Activated CD4-positive, alpha-beta T cell treated with anti-CD3 and anti-CD28 coated beads, Interleukin-2, amount 50 U/mL, for 24 hours (primary cell): ENCODE measurements at places on chromosomes 16 and 17.

DNA sequence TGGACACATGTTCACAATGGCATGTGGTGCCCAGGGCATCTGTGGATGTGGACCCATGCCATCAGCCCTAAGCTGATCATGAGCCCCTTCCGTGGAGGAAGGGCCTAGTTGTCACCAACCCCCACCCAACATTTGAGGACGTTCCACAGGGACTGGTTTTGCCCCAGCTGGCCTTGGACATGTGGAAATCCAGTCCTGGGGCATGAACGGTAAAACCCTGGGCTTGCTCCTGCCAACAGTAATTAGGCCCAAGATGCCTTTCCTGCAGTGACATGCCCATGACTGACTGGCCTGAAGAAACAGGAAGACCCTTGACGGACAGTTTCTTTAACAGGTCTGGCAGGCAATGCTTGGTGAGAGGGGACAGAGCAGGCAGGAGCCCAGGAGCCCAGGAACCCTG, 7.7 kb downstream of the TNS4 start:
- DNase-seq = no peak

- DNase-seq = no peak
Observed at GRCh38 chr16:75192606-75193264, 14.2 kb downstream of the CTRB2 start.

- peak; percentile 64 for DNase-seq
Observed at GRCh38 chr17:38735161-38735997, 5.2 kb downstream of the CISD3 start.

- DNase-seq = peak; percentile 26
Observed at GRCh38 chr16:75402159-75402820, 31.0 kb downstream of the CFDP1 start.

GRCh38 chr17:47286198-47286914, 32.7 kb downstream of the ITGB3 start:
- no peak for DNase-seq

DNA sequence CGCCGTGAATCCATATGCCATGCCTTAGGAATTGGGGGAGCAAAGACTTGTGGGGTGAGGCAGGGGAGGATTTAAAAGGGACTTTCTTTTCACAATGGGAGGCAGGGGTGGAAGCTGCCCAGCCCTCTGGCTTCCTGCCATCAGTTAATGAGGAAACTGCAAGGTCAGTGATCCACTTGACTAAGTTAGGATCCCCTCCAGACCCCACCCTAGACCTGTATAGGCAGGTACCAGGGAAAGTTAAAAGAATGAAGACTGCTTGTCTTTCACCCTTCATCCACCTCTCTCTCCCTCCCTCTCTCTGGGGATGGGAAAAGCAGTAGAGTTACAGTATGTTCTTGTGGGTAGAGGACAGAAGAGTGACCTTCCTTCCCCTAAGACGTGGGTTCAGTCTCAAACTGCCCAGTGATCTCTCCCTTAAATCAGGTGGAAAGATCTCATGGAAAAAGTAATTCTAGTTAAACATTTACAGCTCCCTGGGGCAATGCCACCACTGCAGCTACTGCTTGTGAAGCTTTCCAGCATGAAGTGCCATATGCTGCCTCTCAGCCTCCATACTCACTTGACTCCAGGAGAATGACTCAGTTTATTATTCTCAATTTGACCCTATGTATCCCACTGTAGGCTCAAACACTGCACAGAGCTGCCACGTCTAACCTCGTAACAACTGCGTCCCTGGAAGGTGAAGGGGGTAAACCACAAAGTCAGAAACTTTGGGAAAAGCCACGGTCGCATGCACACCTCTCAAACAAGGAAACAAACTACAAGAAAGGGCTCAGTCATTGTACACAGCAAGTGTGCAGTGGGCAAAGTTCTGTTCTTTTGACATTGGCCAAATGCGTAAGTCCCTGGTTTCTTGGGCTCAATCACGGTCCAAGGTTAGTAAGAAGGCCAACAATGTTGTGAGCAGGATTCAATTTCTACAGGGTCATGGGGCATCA, 1.2 kb downstream of the COA3 start:
- no peak for DNase-seq

DNA sequence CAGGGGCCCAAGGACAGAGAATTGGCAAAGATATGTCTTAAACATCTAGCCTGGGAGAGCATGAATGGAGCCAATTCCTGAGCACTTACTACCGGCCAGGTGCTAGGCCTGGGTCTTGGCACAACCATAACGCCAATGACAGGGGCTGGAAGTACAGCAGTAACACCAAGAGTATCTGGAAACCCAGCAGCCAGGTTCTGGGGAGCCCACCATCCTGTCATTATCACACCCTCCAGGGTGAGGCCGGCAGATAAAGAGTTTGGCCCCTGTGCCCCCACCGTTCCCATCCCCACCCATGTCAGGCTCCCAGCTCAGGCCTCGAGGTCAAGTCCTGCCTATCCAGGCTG, 508 bp upstream of the TMC8 start:
- DNase-seq = no peak

DNA sequence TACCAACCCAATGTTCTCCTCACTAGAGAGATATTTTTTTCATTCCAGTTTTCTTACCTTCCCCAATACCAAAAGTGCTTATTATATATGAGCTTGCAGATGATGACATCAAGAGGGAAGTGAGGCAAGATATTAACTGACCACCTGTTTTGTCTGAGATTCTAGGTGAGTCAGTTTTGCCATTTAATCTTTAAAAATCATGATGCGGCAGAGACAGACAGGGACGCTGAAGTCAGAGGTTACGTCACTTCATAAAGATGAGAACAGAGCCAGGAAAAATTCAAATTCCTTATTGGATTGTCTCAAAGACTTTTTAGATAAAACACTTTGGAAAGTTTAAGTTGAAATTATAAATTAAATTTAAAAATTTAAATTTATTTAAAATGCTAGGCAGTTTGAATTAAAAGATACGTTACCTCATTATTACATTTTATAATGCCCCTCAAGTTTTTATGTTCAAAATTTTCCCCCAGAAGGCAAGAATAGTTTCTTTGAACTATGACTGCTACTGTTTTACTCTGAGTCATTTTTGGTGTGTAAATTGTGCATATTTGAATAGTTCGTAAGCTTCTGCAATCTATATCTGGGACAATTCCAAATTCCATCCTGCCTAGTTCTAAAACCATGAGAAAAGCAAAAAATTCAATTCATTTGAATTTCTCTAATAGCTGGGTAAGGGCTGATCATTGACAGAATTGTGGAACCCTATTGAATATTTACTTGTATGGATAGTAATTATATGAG, 839.6 kb upstream of the GOT2 start:
- DNase-seq = no peak

DNA sequence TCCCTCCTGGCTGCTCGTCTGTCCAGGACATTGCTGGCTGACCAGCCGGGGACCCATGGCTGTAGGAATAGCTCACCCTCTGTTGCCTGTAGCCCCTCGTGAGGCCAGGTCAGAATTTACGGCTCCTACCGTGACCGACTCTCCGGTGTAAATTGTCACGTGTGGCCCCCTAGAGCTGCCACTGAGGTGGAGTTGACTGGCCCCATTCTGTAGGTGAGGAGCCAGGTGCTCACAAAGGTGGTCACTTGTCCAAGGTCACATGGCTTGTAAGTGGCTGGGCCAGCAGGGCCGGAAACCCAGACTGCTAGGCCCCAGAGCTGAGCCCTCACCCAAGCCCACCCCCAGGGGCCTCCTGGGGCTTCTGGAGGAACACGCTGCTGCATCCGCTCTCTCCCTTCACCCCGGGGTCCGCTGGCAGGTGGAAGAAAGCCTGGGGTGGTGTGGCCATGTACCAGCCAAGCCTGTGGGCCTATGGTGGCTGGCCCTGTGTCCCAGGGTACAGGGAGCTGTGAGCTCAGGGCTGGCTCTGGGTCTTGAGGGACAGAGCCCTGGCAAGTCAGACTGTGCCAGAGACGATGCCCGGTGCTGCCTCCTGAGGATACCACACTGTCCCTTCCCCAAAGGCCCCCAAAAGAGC, 120.7 kb downstream of the RAB11FIP4 start:
- no peak for DNase-seq

GRCh38 chr17:42200706-42201457, 6.6 kb upstream of the GHDC start:
- no peak for DNase-seq

DNA sequence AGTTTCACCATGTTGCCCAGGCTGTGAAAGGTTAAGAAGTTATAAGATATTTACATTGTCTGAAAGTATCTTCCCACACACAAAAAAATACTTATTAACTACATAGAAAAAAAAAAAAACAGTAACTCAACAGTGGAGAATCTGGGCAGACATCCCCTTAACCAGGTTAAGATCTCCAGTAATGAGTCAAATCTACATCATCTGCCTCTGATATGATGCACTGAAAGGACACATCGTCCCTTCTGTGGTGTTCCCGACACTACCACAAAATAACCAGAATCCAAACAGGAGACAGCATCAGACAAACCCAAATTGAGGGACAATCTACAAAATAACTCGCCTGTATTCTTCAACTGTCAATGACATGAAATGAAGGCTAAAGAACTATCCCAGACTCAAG, 40.0 kb downstream of the CMTM4 start:
- no peak for DNase-seq

- no peak for DNase-seq
Observed at GRCh38 chr17:50638966-50639713, 4.5 kb downstream of the ABCC3 start.

DNA sequence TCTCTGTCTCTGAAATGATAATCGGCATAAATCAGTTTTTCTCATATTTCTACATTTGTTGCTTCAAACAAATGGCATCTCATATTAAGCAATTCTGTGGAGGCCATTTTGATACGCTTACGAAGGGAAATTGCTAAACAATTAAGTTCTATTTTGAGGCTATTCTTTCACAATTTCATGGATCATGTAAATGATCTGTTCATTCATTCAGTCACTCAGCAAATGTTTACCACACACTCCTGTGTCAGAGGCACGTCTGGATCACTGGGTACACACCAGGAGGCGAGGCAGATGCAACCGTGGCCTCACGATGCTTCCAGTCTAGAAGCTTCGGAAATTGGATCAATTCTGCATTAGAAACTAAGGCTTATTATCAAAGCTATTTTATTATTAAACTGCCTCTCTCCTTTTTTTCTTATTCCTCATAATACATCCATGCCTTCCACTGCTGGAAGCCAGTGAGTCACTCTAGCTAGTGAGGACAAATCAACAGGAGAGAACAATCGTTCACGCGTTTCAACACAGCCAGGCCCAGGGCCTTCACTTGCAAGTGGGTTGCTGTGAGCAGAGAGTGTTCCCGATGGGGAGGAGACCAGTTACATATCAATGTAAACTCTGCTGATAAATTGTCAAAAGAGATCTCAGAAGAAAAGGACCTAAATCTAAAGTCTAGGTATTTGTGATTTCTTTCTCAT, 11.3 kb upstream of the SLC39A11 start:
- DNase-seq = no peak

GRCh38 chr17:5762191-5762590, 177.9 kb upstream of the NLRP1 start:
- no peak for DNase-seq

DNA sequence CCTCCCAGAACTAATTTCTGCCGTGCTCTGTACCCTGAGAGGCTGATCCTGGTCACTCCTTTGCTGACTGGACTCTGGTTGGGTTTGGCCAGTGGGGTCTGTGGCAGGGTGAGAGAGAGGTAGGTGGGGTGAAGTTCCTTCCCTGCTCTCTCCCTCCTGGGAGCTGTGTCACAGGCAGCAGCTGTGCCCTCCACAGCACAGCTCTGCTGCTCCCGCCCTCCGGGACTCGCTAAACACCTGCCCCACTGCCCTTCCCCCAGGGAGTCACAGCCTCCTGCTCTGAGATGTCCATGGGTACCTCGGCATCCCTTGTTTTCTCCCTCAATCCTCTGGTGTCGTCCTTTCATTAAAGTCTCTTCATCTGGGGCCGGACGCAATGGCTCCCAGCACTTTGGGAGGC, 66.4 kb downstream of the SRCIN1 start:
- DNase-seq = no peak

DNA sequence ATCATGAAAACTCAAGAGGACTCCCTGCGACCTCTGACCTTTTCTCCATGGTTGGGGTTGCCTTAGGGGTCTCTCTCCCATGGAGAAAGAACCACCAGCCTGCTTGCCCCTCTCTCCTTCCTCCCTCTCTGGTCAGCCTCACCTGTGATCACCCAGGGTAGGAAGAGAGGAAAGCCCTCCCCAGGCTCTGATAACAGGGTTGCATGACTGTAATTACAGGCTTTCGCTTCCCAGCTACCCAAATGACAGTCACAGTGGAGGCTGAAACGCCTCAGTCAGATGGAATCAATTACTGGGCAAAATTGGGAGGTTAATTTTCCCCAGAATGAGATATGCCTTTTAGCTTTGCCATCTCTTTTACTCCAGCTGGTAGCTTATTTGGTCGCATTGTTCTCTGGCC, 265.8 kb upstream of the SOX9 start:
- DNase-seq = no peak

DNA sequence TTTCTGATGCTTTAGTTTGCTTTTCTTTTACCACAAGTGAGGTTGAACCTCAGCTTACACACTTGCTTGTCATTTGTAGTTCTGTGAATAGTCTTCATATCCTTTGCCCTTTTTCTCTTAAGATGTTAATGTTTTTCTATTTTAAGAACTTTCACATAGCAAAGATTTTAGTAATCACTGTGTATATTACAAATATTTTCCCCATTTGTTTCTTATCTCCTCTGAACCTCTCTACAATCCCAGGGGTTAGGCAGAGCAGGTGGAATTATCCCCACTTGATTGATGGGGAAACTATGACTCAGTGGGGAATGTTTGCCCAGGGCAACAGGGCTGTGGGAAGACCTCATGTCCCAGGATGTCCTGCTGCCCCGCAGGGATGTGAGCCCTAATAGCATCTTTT, 11.7 kb upstream of the MYH3 start:
- DNase-seq = no peak
